ENCODE measurements at places on chromosomes 16 and 17. TPM values are rescaled to one million over a fixed set of nuclear protein-coding genes. Genes with fewer than 3 reads are reported as not detected.

CMTM2 gene
- total RNA-seq: not detected

EPOP gene
- total RNA-seq: 11.2 TPM

- DNase-seq: no peak
These were observed 382.3 kb downstream of the SLC39A11 start for GRCh38 chr17:72710202-72710601.

DNA sequence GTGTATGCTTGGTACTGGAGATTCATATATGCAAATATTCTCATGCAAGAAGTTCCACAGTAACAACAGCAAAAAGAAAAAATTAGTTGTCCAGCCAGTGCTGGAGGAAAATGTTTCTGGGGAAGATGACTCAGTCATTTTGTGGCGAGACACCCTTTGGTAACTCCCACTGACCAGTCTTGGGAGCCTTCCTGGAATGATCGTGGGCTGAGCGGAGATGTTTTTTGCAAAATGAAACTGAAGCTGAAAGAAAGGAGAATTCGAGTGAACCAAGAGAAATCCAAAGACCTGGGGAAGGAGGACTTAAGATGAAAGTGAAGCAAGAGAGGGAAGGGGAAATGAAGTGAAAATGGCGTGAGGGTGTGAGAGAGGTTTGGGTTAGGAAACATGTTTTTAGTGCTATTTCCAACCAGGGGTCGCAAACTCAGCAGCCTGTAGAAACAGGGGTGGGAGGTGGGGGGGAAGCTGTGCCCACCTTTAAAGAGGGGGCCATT, 5.2 kb downstream of the ITPRIPL2 start:
- DNase-seq: peak; percentile 60

- DNase-seq: peak; percentile 6
These were observed 269.8 kb upstream of the MYOCD start for GRCh38 chr17:12395733-12396354.

- DNase-seq: no peak
These were observed 3.8 kb upstream of the DCXR start for GRCh38 chr17:82041144-82041814.

DNA sequence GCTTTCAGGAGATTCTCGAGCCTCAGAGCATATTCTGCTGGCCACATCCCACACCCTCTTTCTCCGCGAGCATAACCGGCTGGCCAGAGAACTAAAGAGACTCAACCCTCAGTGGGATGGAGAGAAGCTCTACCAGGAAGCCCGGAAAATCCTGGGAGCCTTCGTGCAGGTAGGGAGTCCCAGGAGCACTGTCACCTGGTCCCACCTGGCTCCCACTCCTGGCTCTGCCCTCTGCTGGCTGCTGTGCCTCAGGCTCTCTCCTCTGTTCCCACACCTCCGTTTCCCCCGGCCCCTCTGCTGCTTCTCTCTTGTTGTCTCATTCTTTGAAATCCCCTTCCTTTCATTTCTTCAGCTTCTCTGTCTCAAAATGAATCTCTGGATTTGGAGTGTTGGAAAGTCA, 16.4 kb downstream of the LPO start:
- DNase-seq: peak; percentile 20

GRCh38 chr16:35737076-35737475, 2277.7 kb downstream of the TP53TG3F start:
- no peak for DNase-seq

DNA sequence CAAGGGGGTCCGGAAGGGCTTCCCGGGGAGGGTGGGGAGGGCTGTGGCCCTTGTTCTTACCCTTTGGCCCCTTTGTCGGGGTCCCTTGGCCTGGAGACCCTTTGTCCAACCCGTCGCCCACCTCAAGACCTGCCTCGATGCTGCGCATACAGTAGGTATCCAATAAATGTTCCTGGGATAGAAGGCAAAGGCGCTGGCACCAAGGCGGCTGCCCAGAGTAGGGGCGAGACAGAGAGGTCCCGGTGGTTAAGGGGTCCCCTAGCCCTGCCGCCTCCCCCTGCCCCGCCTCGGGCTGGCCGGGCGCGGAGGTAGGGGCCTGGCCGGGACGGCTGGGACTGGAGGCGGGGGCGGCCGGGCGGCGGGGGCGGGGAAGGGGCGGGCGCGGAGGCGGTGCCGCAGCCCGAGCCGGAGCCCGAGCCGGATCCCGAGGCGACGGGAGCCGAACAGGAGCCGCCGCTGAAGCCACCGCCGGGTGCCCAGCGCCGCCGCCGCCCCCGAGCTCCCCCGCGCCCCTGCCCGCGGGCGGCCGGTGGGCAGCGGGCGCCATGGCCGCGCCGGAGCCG, at the start of gene NHERF2:
TSS of gene NHERF2 (plus strand) at position 442 of the 563 bp plus-strand sequence. CDS start at position 546, 104 bp downstream.
- DNase-seq: no peak
